ENCODE measurements at places on chromosomes 1 and 21.

DNA sequence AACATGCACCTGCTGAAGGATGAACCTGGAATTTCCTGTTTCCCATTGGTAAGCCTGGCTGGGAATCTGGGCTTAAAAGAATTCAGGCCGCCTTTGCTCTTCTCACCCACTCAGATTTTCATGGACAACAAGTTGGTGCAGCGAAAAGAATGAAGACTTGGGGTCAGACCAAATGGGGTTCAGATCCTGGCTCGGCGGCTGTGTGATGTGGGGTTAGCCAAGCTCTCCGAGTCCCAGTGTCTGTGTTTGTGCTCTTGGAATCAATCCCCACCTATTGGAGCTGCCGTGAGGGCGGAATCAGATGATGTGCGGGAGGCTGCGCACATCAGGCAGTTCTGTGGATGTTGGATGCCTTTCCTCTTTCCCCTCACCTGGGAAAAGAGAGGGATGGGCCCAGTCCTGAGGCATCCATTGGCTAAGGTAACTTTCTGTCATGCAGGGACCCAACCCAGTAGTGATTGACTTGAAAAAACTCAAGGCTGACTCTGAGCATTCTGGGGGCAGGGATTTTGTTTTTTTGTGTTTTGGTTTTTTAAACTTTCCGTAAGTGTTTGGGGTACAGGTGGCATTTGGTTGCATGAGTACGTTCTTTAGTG lies 228.3 kb downstream of the KAZN start:
- no peak for DNase-seq

DNA sequence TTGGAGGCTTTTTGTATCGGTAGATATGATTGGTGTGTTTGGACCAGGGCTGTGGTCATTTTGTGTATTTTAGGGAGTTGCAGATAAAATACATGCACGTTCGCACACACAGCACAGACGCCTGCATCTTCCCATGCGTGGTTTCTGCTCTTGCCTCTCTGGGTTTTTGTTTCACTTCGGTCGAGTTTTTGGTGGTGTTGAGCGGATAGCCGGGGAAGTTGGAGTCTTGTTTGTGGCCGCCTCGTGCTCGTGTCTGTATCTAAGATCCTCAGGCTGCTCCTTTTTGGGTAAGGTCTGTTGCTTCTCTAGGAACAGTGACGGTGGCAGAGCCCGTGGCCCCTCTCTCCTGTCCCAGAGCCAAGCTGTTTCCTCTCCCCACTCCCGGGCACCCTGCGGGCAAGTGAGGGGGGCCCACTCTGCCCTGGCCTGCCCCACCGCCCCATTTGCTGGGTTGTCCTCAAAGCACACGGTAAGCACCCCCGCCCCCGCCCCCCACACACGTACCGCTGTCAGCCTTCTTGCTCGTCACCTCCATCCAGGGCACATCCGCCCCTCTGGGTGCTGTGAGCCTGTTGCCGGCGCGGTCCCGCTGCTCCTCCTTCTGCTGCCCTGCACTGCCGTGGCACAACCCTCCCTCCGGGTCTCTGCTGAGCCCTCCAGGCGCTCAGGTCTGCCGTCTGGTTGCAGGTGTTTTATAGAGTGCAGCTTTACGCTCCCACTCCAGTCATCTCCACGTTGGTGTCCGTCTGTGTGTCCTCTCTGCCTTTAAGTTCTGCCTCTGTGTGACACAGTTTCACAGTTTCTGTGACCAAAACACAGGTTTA lies 51.9 kb downstream of the AGPAT3 start:
- DNase-seq, result peak; percentile 39

DNA sequence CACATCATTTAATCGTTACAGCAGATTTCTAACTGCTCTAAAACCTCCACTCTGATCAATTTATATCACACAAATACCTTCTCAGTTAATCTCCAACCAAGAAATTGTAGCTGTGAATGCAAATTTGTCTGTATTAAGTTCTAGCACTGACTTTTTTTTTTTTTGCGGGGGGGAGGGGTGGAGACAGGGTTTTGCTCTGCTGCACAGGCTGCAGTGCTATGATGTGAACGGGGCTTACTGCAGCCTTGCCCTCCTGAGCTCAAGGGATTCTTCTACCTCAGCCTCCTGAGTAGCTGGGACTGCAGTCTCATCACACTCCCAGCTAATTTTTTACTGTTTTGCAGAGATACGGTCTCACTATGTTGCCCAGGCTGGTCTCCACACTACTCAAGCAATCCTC lies 163.6 kb downstream of the RERE start:
- no peak for DNase-seq

DNA sequence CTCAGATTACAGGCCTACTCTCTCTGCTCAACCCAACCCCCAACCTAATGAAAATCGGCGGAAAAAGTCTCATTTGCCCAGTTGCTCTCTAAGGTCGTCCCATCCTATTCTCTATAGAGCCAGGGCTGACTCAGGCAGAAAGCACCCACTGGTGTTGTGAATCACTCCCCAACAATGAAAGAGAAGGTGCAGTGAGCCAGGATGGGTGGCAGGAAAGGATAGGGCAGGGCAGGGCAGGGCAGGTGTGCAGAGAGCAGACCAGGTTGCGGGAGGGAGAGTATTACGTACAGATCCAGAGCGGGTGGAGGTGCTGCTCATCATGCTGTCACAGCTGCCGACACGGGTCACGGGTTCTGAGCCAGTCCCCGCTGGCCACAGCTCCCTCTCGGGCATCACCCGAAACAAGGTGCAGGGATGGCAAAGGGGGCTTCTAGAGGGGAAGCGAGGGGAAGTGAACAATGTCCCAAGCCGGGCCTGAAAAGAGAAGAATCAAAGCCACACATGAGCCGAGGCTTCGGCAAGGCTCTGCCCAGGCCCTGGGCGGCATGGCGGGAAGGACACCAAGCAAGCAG lies 5.3 kb downstream of the C1orf116 start:
- DNase-seq, result no peak

- DNase-seq, result no peak
Observed at GRCh38 chr21:31900121-31900895, 27.5 kb downstream of the HUNK start.

DNA sequence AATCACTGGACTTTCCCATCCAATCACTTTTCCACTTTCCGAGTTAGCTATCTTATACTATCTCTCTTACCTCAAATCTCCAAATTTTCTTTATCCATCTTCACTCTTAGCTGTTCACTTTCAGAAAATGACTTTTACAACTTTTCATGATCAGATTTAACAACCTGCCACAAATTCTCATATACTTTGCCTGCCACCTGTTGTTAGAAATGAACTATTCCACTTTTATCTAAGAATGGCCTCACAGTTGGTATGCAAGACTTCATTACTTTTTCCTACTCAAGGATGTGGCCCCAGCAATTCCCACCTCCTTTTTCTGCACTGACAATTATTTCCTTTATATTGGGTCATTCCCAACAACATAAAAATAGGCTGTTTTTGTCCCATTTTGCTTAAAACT lies 93.6 kb upstream of the DEPDC1 start:
- DNase-seq, result no peak

DNA sequence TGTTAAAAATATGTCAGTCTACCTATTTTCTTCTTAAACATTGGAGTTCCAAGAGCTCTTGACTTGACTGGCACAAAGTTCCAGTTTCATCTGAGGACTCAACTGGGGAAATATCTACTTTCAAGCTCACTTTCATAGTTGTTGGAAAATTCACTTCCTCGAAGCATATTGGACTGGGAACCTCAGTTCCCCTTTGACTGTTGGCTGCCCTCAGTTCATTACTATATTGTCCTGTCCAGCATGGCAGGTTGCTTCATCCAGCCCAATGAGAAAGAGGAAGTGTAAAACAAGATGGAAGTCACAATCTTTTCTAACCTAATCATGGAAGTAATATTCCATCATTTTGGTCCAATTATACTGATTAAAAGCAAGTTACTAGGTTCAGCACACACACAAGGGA lies 54.3 kb downstream of the ZNF697 start:
- peak; percentile 78 for DNase-seq

GRCh38 chr1:205508227-205508714 lies 3.8 kb downstream of the CDK18 start:
- no peak for DNase-seq

DNA sequence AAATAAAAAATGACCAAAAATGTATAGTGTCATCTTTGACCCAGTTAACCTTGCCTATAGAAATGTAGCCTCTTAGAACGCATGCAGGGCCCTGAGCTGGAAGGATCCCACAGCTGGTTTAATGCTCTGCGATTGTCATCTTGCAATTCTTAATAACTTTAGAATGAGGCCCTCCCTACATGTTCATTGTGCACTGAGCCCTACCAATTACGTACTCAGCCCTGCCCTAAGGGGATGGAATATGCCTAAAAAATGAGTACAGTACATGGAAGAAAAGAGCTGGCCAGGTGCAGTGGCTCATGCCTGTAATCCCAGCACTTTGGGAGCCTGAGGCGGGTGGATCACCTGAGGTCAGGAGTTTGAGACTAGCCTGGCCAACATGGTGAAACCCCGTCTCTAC lies 57.8 kb upstream of the BCAR3 start:
- DNase-seq, result no peak

- DNase-seq, result no peak
Observed at GRCh38 chr1:3598051-3598491, 13.2 kb downstream of the MEGF6 start.

DNA sequence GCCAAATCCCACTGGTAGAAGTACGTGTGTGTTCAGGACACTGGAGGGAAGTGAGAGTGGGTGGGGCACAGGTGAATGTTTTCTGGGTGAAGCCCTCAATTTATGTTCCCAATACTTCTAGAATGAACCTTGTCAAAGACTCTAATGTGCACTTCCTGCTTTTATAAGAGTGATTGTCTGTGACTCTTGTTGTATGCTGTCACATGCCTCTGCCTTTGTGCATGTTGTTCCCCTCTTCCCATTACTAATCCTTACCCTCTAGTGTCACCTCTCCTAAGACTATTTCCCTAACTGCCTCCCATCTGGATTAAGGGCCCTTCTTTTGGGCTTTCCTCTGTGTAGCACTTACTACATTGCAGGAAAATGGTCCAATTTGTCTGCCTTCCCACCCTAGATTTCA lies 2.5 kb upstream of the LINGO4 start:
- DNase-seq, result peak; percentile 34

GRCh38 chr1:234662148-234662547 lies 52.2 kb upstream of the IRF2BP2 start:
- no peak for DNase-seq

GRCh38 chr1:221315330-221315729 lies 426.6 kb downstream of the DUSP10 start:
- DNase-seq, result no peak

GRCh38 chr21:26099610-26100219 lies 70.9 kb downstream of the APP start:
- DNase-seq, result peak; percentile 23

- no peak for DNase-seq
Observed at GRCh38 chr1:29310616-29311180, 74.4 kb downstream of the PTPRU start.

All from inflammatory macrophage treated with lipopolysaccharide for 4 hours (primary cell).